ENCODE measurements at places on chromosomes 3 and 15. TPM values are rescaled to one million over a fixed set of nuclear protein-coding genes. Genes with fewer than 3 reads are reported as not detected.

DNA sequence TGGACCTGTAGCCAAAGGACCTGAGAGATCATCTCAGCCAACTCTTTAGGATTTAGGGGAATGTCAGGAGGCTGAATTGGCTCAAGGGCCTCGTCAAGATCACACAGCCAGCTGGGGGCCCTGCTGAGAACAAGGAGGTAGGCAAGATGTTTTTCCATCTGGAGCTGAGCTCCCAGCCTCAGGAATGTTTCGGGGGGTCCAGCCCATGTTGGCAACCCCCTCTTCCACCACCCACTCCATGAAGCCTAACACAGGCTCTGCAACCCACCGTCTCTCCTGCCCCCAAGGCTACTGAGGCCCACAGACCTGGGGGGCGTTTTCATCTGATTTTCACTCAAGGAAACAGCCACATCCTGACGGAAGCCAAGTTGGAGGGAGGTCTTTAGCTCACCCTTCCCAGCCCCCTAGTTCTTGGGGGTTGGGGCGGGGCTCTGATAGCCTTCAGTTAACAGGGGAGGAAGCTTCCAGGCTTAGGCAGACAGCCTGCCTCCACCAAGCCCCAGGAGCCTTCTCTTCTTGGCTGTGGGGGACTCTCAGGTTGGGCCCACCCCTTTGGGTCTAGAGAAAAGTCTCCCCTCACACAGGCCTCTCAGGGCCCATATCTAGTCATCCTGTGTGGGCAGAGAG is 48.8 kb downstream of the EPHB3 start:
- no peaks in the 10 kb centered on the region for H3K27me3 ChIP-seq
- no peak overlapping the region for H3K27ac ChIP-seq
- no peaks in the 10 kb centered on the region for H3K4me1 ChIP-seq
- H3K4me3 ChIP-seq = no peak overlapping the region
- no peak for DNase-seq

- H3K4me1 ChIP-seq = no peaks in the 10 kb centered on the region
- no peak overlapping the region for H3K27ac ChIP-seq
- H3K4me3 ChIP-seq = no peak overlapping the region
Observed at GRCh38 chr15:95416576-95416975, 913.9 kb upstream of the NR2F2 start.

DNA sequence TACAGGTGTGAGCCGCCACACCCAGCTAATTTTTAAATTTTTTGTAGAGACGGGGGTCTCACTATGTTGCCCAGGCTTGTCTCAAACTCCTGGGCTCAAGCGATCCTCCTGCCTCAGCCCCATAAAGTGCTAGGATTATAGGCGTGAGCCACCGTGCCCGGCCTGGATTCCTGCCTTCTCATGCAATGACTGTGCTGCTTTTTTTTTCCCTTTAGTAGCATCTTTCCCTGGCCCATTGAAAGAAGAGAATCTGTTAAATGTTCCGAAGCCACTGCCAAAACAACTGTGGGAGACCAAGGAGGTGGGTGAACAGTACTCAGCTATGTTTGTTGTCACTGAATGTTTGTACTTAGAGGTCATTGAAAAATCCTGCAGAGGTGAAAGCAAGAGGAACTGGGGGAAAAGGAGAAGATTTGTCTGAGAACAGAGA is 88.0 kb downstream of the CRTC3 start:
- H3K27me3 ChIP-seq = no peaks in the 10 kb centered on the region
- no peak overlapping the region for H3K4me3 ChIP-seq
- no peaks in the 10 kb centered on the region for H3K36me3 ChIP-seq
- DNase-seq = no peak
- no peaks in the 10 kb centered on the region for H3K4me1 ChIP-seq
- no peak overlapping the region for H3K27ac ChIP-seq

DNA sequence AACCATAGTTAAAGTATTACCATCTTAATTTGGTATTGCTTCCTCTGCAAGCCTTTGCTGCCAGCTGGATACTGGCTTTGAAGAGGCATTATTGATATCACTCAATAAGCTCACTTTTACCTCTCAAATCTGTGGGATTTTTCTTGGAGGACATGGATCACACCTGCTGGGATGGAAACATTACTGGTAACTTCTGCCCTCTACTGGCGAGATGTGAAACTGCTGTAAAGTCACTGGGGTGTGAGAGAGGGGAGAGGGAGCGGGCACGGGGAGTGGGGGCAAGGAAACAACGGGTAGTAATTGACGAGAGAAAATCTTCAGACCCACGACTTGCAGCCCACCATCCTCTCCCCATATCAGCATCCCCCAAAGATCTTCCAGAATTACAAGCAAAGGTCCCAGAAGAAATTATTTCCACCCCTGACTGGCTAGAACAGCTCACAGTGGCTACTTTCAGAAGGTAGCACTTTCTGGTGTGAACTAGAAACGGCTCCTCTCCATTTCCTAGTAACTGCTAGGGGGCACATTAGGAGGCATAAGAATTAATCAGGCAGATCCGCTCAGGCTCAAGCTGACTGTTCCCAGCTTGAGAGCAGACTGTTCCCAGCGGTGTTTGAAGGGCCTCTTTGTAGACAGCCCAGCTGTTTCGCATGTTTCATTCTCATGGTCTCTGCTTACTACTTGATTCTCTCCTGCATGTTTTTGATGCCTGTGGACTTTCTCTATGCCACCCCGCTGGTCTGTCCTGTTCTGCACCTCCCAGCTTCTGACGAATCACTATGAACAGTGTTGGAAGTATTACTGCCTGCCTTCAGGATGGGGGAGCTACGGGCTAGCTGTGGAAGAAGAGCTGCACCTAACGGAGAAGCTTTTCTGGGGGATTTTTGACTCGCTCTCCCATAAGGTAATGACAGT is 230.4 kb upstream of the CHRM5 start:
- no peak overlapping the region for H3K4me3 ChIP-seq
- no peaks in the 10 kb centered on the region for H3K4me1 ChIP-seq

WDR93 gene
- 0.66 TPM for total RNA-seq

CEP19 gene
- total RNA-seq = 0.78 TPM

CDCP1 gene
- total RNA-seq = 6.2 TPM

- no peaks in the 10 kb centered on the region for H3K27me3 ChIP-seq
- H3K27ac ChIP-seq = no peak overlapping the region
- H3K36me3 ChIP-seq = no peaks in the 10 kb centered on the region
- no peak for DNase-seq
Observed at GRCh38 chr15:69380100-69380725, 33.9 kb upstream of the KIF23 start.

GRCh38 chr3:128592864-128593263 is 57.8 kb downstream of the RPN1 start:
- no peak overlapping the region for H3K27ac ChIP-seq
- H3K4me1 ChIP-seq = no peaks in the 10 kb centered on the region
- no peaks in the 10 kb centered on the region for H3K36me3 ChIP-seq
- H3K4me3 ChIP-seq = no peak overlapping the region
- DNase-seq = no peak
- H3K27me3 ChIP-seq = no peaks in the 10 kb centered on the region

PPIP5K1 gene
- 22.1 TPM for total RNA-seq

DNA sequence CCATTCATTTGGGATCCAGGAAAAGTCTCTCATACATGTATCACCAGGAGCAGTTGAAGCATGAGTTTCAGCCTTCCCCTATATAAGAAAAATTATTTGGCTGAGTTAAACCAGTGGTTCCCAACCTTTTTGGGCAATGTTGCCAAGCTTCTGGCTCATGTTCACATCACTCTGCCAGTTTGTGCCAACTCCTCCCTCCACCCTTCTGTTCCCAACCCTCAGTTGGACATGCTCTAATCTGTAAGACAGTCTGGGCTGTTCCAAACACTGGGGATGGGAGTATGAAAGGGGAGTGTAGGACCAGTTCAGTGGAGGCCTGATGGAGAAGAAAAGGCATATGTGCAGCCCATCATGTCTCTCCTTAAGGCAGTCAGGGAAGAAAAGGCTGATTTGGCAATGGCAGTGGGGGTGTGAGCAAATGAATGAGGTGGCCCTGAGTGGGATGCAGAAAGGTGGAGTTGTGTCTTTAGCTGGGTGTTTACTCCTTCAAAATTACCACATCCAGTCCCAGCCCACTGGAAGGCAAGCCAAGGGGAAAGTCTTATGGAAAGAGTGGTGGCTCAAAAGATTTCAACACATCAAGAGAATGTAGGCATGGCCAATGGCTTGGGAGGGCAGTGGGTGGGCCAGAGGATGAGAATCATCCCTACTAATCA is 32.0 kb upstream of the PRICKLE2 start:
- H3K27ac ChIP-seq = no peak overlapping the region
- H3K4me3 ChIP-seq = no peak overlapping the region
- no peaks in the 10 kb centered on the region for H3K4me1 ChIP-seq
- H3K36me3 ChIP-seq = no peaks in the 10 kb centered on the region
- no peak for DNase-seq

MYL3 gene
- total RNA-seq = not detected

- H3K4me3 ChIP-seq = no peak overlapping the region
- H3K27ac ChIP-seq = no peak overlapping the region
- no peaks in the 10 kb centered on the region for H3K36me3 ChIP-seq
- H3K27me3 ChIP-seq = no peaks in the 10 kb centered on the region
- no peak for DNase-seq
- no peaks in the 10 kb centered on the region for H3K4me1 ChIP-seq
Observed at GRCh38 chr3:59277816-59278215, 228.0 kb upstream of the CFAP20DC start.

RNF111 gene
- 22.8 TPM for total RNA-seq

CTXN2 gene
- not detected for total RNA-seq

- no peak overlapping the region for H3K4me3 ChIP-seq
- peak; percentile 76 for DNase-seq
Observed at GRCh38 chr3:193556841-193557240, 2.1 kb upstream of the ATP13A4 start.

GRCh38 chr15:83248151-83249029 is 36.1 kb downstream of the BNC1 start:
- H3K27ac ChIP-seq = no peak overlapping the region
- no peaks in the 10 kb centered on the region for H3K36me3 ChIP-seq
- no peak overlapping the region for H3K4me3 ChIP-seq
- H3K4me1 ChIP-seq = peaks cover 4% of the 10 kb centered on the region
- DNase-seq = peak; percentile 24

GRCh38 chr15:76339305-76340197 is 3.0 kb downstream of the ISL2 start:
- no peak overlapping the region for H3K27ac ChIP-seq
- H3K4me1 ChIP-seq = peaks cover 58% of the 10 kb centered on the region
- H3K4me3 ChIP-seq = no peak overlapping the region
- H3K36me3 ChIP-seq = no peaks in the 10 kb centered on the region
